ENCODE measurements at places on chromosomes 7 and 10.
A peak's percentile ranks its signal among the peaks of the same experiment; 100 is the strongest.

- no peak for DNase-seq
Observed at GRCh38 chr7:41566581-41566980, 136.3 kb downstream of the INHBA start.

- DNase-seq: no peak
Observed at GRCh38 chr10:60467202-60467546, 77.5 kb upstream of the ANK3 start.

- DNase-seq: no peak
Observed at GRCh38 chr10:23120001-23120934, 24.9 kb downstream of the MSRB2 start.

GRCh38 chr10:70629338-70629737 lies 26.8 kb upstream of the PRF1 start:
- no peak for DNase-seq

DNA sequence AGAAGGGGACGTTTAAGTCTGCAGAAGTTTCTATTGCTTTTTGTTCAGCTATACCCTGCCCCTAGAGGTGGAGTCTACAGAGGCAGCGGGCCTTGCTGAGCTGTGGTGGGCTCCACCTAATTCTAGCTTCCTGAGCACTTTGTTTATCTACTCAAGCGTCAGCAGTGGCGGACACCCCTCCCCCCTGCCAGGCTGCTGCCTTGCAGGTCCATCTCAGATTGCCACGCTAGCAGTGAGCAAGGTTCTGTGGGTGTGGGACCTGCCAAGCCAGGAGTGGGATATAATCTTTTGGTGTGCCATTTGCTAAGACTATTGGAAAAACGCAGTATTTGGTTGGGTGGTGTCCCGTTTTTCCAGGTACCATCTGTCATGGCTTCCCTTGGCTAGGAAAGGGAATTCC lies 147.3 kb upstream of the PRPS1L1 start:
- no peak for DNase-seq

- DNase-seq: peak; percentile 64
Observed at GRCh38 chr7:73770002-73770859, at the start of gene CLDN3. Gene CLDN3, minus strand, starts transcription at chr7:73770270. Its CDS starts 221 bp downstream, at chr7:73770049.

- DNase-seq: peak; percentile 74
Observed at GRCh38 chr10:28668363-28669226, 8.7 kb upstream of the BAMBI start.

DNA sequence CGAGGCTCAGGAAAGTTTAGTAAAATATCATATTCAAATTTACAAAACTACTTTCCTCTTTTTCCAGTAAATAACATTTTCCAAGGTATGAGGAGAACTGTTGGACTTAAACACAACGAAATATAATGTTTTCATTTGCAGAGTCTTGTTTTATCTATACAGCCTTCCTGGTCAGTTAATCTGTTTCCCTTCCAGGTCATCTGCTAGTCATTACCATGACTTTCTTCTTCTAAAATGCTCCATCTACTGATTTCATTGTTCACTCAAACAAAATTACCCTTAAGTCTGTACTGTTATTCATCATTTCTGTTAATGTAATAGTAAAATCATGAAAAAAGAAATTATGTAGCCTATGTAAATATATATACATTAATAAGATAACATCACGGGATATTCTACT lies 69.8 kb downstream of the GNAI1 start:
- no peak for DNase-seq

DNA sequence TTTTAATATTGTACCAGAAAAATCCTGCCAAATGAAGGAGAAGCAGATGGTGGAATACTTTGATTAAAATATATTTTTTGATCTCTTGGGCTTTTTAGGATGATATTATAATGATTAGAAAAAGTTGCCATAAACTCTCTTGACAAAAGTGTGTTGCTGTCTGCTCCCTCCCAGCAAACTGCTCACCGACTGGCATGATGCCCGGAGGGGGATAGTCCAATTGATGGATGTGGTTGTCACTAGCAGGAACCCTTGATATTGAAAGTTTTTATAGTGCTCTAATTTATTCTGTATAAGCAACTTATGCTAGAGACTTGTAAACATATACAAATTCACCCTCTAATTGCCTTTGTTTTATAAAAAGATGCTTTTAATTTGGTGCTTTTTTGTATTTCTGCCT lies 114.0 kb downstream of the DNAH11 start:
- DNase-seq: no peak

DNA sequence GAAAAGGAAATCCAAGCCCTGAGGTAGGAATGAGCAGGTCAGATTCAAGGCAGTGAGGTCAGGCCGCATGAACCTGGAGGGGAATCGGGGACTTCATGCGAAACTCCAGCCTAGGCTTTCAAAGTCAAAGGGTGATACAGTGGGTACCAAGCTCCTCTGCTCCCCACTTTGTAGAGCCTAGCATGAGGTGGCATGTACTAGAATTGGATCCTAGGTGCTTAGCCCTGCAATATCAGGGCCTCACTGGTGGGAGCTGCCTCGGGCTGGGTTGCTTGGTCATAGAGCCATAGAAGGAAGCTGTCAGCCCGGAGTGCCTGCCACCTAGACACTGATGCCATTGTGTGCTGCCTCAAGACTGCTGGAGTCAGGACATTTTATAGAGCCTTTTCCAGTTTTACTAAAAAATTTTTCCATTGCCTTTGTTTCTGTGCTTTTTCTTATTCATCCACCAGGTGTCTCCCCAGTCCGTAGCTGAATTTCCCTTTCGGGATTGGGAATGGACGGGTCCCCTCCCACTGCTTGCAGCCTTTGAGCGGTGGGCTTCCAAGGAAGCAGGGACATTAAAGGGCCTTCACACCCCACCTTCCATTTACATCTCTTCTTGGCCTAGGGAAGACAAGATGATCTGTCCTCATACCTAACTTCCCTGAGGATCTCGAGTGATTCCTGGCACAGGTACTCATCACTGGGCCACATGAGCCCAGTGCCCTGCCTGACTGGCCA lies 5.5 kb upstream of the LZTS2 start:
- DNase-seq: peak; percentile 82

GRCh38 chr10:43945094-43945730 lies 296.5 kb upstream of the ZNF32 start:
- peak; percentile 73 for DNase-seq

DNA sequence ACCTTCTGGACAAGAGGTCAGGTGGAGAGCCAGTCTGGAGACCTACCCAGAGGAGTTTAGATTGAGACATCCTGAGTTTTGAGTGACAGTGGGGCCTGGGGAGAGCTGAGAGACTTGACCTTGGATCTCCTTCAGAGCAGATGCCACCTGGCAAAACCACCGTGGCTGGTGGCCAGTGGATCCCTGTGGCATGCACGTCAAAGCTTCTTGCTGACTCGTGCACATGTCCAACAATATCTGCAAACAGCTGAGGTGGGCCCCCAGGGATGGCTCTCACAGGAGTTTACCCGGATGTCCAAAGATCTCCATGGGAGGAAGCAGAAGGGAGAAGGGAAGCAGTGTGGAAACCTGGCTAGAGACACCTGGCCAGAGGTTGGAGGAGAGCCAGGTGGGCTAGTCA lies 230.5 kb downstream of the FANK1 start:
- DNase-seq: no peak

DNA sequence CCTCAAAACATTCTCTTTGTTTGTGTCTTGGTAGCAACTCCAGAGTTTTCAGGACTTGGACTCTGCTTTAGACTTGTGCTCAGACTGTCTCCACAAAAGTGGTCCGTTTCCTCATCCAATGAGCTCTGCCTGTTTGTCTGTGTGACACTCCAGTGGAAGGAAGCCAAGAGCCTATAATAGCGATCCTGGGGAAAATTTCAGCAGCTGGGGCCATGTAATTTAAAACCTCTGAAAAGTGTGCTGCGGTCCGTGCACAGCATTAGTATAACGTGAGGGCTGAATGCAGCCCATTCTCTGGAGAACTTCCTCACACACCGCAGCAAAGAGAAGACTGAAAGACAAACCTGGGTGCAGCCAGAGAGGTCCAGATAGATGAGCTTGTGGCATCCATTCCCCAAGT lies at the start of gene LRRC17:
TSS of gene LRRC17 (plus strand) at position 259 of the 400 bp plus-strand sequence. CDS start 20,914 bp downstream, outside the sequence.
- peak; percentile 93 for DNase-seq

DNA sequence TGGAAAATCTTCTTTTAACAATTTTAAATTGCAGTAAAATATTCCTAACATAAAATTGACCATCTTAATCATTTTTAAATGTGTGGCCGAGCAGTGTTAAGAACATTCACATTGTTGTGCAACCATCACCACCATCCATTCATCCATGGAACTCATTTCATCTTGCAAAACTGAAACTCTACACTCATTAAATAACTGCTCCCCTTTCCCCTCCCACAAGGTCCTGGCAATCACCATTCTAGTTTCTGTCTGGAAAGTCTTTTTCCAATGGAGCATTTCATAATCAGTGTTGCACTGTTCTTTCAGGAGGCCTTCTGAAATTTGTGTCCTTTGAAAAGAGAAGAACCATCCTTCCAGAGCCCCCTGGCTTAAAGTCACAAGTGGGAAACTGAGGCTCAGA lies 233.1 kb downstream of the PLXNA4 start:
- no peak for DNase-seq

- no peak for DNase-seq
Observed at GRCh38 chr10:125792342-125793300, 17.0 kb upstream of the MMP21 start.

DNA sequence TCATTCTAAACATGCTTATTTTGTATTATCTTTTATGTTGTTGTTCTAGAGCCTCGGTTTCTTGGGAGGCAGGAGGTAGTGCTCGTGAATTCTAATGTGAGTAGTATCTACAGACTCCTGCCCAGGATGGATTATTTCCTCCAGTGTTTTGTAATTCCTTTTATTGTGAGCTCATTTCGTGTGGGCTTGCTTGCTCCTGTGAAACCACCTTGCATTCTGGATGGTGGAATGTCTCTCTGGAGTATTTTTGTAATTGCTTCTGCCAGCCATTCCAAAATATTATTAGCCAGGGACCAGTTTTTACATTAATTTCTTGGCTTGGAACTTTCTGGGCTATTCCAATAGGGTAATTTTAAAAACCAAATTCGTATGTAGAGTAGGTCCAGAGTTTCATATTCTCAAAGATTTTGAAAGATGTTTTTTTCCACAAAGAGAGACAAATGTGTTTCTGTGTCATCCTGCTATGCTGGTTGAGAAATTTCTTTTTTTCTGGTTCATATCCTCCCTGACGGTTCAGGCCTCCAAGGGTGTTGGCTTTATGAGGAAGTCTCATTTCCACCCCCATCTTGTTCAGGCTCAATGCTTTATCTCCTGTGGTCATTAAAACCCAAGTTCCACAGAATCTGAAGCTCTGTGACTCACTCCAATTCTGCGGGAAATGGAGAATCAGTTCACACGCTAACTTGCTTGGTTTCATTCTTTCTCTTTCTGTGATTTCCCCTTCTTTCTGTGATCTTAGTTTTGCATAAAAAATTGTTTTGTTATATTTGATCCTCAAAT lies 41.7 kb upstream of the CALD1 start:
- DNase-seq: no peak

DNA sequence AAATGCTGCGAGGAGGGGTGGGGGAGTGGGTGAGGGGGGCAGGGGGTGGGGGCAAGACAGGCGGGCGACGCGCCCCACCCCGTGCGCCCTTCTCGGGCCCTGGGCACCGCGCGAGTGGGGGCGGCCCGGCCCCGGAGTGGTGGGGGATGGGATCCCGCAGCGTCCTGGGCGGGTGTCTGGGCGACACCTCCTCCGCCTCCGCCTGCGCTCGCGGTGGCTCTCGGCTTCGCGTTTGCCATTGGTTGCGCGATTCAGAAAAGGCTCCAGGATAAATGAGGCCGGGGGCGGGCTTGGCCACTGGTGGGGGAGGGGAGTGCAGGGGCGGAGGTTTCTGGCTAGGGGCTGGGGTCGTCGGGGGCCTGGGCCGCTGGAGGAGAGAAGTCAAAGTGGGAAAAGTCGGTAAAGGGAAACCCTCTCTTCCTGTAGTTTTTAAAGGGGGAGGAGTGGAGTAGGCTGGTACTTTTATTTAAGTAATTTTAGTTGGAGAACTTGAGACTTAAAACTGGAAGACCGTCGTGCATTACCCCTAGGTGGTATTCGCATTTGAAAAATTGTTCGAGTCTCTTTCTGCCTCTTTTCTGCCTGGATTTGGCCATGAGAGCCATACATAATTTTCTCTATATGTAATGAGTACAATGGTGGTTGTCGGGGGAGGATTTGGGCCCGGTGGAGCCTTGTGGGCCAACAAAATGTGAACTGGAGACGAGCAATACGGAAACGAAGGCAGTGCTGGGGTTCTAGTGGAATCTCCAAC lies 992 bp upstream of the IGF2BP3 start:
- DNase-seq: peak; percentile 96

- peak; percentile 74 for DNase-seq
Observed at GRCh38 chr7:106041140-106041717, 70.9 kb downstream of the SYPL1 start.

GRCh38 chr10:131533846-131534526 lies 222.5 kb upstream of the TCERG1L start:
- DNase-seq: no peak

GRCh38 chr7:93140582-93141191 lies 7.5 kb downstream of the SAMD9L start:
- no peak for DNase-seq

DNA sequence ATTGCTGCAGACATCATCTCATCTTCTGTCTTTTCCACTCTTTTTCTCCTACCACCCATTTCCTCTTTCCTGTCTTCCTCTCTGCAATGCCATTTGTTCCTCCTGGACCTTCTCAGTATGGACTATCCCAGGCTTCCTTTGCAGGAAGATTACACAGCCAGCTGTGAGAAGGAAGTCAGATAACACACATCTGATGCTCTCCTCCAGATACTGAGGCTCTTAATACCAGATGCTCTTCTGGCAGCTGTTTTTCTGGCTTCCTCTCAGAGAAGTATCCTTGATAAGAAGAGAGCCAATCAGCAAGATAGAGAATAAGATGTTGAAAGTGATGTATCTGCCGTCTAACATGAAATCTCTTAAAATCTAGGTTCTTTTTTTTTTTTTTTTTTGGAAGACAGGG lies 14.4 kb downstream of the KIAA1217 start:
- no peak for DNase-seq

- DNase-seq: no peak
Observed at GRCh38 chr7:44195889-44196288, 4.9 kb upstream of the YKT6 start.

DNA sequence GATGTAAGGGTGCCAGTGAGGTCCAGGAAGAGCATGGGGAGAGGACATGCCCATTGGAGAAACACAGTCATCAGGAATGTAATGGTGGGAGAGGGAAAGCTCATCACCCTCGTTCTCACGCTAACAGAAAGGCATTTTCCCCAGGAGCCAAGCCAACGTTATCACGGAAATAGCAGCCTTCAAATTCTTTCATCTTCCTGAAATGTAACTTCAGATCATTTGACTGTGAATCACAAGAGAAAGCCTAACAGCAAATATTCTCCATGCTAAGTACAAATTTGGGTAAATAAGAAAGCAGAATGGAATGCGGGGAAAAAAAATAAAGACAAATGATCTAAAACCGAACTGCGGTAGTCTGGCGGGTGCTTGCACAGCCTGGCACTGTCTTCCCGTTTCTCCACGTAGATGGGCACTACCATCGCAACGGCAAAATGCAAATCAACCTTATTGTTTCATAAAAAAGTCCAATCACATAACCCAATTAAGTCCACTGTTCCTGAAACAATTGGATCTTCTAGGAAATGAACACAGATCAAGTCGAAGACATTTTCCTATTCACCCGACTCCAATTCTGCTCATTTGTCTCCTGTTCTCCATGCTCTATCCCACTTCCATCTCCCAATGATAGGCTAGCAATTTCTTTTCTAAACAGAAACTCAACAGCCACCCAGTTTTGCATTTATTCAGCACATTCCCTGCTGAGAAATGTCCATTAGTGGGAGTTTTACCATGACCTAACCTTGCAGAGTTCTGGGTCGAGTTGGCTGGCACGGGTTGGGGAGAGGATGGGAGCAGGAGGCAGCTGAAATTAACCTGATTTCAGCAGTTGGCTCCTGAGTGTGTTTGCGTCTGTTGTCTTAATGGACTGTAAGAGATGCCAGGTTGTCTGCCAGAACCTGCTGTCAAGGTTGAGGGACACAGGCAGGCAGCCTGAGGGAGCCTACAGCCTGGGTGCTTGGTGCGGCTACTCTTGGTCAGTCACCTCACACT lies 74.6 kb upstream of the FRMD4A start:
- no peak for DNase-seq
